Inflammatory macrophage treated with lipopolysaccharide for 1 hour (primary cell): ENCODE measurements at places on chromosomes 2 and 18.

- DNase-seq: no peak
Measured at GRCh38 chr2:44358503-44358902, 2.8 kb downstream of the PREPL start.

DNA sequence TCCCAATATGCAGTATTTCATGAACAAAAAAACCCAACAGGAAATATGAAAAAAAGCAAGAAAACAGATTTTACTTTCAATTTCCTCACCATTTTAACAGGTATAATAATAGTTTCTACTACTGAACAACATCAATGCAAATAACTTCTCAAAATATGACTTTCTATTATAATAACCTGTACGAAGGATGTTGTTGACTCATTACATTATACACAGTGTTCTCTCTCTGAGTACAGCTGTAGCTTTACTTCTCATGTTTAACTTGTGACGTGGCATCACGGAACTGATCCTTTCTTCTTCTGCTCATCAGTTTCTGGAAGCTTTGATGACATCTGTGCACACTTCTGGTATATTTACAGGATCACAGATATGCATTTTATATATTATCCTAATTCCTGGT, 40.0 kb downstream of the FAM228A start:
- no peak for DNase-seq

GRCh38 chr2:128282976-128283810, 35.5 kb downstream of the HS6ST1 start:
- no peak for DNase-seq

DNA sequence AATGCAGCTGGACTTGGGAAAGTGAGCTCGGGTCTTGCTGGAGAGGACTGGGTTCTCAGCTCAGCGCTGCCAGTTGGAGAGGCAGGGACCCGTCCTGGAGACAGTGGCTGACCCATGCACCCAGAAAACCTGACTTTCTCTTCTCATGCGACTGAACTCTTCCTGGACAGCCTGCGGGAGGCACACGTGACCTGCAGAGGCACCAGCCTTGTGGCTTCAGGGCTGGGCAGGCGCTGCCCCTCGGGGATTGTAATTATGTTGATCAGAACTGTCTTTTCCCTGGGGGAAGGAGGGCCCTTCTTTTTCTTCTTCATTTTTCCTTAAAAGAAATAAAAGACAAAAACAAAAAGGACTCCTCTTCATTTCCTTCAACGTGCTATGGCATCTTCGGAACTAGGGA, 198.1 kb downstream of the VAPA start:
- DNase-seq: no peak

DNA sequence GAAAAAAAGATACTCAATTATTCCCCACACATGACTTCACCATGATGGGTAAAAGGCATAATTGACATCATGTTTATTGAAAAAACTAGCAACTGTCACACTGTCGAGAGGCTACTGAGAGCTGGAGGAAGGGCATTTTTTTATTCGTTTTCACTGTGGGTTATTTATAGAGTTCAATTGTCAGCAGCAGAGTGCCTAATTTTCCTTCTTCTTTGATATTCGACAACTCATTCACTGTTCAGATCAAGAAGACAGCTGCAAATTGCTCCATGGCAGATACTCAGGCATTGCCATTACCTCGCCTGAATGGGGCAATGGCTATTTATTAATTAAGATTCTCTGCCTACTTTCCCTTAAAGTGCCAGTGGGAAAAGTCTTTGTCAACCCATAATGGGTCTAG, 197.5 kb upstream of the NRP2 start:
- DNase-seq: no peak

DNA sequence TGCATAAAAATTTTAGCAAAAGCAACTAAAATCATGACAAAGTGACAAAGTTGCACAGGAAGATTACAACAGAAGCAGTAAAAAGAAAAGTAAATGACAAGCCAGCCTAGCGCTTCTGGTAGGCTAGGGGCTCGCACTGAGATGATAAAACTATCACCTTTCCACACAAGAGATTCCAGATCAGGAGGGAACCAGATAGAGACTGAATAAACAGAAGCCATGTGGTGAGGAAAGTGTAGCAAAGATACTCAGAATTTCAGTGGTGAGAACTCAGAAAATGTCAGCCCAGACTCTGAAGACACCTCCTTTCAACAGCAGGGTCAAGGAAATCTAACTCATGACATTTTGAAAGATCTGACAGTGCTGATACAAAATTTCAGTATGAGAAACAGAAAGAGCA, 77.4 kb upstream of the DNAJC10 start:
- DNase-seq: no peak
